ENCODE measurements at places on chromosomes 6 and 20. TPM values are rescaled to one million over a fixed set of nuclear protein-coding genes. Genes with fewer than 3 reads are reported as not detected.

GRCh38 chr20:6708010-6708409 is 59.5 kb upstream of the BMP2 start:
- peak; percentile 72 for DNase-seq

DNA sequence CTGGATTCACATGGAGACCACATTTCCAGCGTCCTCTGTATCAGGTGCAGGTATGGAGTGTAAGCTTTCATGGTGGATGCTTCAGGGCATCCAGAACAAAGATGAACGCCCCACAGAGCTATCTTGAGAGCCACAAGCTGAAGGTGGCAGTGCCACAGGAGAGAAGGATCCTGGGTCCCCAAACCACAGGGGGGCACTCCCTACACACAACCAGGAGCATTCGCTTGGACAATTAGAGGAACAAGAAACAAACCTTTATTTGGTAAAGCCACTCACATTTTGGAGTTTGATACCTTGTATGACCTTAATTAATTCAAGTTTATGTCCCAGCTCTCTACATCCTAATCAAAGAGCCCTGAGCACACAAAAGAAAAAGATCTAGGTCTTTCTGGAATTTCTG is 406.3 kb downstream of the PREX1 start:
- DNase-seq = no peak

DNA sequence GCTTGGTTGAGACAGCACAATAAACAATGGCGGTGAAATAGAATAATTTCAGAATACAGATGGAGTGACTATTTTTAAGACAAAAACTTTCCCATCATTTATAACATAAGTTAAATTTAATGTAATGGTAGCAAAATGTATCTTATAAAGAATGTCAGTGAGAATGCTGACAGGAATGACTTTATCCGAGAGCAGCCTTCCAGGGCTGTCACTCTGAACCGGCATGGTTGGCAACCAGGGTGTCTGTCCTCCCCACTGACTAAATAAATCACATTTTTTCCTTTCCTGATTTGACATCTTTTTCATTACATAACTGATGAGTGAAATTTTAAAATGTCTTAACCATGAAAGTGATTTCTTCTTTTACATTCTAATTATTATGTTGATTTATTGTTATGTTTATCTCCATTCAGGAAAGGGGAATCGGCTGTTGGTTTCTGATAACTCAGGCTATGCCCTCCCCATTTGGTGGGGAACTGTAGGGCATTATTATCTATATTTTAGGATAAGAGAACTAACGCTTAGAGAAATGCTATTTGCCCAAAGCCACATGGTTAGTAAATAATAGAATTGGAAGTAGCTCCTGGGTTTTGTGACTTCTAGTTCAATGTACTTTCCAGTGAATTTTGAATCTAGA is 109.2 kb upstream of the OGFRL1 start:
- DNase-seq = no peak

DNA sequence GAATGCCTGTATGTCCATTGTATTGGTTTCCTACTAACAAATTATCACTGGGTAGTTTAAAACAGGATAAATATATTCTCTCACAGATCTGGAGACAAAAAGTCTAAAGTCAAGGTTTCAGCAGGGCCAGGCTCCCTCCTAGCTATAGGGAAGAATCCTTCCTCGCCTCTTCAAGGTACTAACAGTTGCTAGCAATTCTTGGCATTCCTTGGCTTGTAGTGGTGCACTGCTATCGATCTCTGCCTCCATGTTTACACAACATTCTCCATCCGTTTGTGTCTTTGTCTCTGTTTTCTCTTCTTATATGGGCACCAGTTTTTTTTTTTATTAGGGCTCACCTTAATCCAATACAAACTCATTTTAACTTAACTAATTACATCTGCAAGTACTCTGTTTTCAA is 48.9 kb downstream of the OR2B6 start:
- DNase-seq = no peak

The BHLHE23 gene
- not detected for polyA plus RNA-seq

The PLTP gene
- polyA plus RNA-seq = 17.8 TPM

The HLA-DRA gene
- 230 TPM for polyA plus RNA-seq

The NOX3 gene
- not detected for polyA plus RNA-seq

The TXLNB gene
- 1.0 TPM for polyA plus RNA-seq
